ENCODE measurements at places on chromosomes 16 and 17.

DNA sequence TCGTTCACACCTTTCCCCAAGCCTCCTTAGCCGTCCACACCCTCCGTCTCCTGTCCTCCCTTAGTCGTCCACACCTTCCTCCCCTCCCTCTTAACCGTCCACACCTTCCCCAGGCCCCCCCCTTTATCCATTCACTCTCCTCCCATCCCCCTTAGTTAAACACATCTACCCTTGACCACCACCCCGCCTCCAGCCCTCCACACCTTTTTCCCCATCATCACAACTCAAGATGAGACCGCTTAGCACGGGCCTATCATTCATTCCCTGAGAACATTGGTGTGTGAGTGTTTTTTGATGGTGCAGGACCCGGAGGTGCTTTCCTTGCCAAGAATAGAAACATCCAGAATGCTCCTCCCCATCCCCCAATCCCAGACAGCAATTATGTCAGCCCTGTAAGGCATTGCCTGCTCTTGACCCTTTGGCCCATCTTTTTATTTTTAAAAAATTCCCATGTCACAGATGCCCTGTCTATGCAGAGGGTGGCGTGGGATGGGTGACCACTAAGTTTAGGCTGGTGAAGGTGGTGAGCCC lies 1.4 kb downstream of the TENT4B start:
- DNase-seq: no peak

GRCh38 chr17:5331506-5331905 lies 49.4 kb downstream of the RABEP1 start:
- no peak for DNase-seq

- DNase-seq: no peak
Observed at GRCh38 chr16:69773260-69773947, 11.3 kb downstream of the WWP2 start.

DNA sequence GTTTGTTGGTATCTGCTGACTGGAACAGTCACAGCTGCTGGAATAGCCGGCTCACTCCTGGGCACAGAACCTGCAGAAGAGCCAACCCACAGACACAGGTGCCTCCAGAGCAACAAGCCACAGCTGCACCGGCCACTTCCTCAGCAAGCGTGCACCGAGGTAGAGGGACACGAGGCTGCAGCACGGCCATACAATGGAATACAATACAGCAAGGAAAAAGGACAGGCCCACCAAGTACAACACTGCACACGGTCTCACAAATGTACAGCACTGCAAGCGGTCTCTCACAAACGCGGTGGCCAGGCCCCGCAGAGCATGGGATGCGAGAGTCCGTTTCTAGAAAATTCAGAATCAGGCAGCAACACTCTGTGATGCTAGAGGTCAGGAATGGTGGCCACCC lies 47.4 kb upstream of the PABPN1L start:
- DNase-seq: no peak

GRCh38 chr17:13562271-13562800 lies 39.4 kb downstream of the HS3ST3A1 start:
- no peak for DNase-seq

GRCh38 chr17:38751144-38751807 lies 1.3 kb upstream of the PSMB3 start:
- DNase-seq: no peak

- DNase-seq: no peak
Observed at GRCh38 chr16:62170642-62171041, 134.4 kb upstream of the CDH8 start.

DNA sequence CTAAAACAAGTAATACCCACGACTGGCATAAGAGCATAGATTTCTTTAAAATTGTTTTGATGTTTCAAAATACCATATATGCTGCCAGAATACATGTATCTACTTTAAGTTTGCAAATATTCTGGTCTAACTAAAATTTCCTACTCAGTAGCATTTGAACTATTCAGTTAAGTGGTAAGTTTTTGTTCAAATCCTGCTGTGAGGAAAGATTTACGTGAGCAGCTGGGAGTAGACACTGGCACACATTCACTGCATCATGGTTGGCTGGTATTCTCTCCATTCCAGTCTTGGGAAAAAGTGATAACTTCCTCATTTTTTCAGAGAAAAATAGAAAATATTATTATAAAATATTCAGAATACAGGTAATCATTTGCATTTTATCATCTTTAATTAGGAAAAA lies 133.6 kb downstream of the SKAP1 start:
- DNase-seq: no peak

GRCh38 chr17:77329741-77330531 lies 189.2 kb downstream of the SEC14L1 start:
- no peak for DNase-seq

- no peak for DNase-seq
Observed at GRCh38 chr16:60061396-60061795, 1327.3 kb upstream of the GOT2 start.

- DNase-seq: no peak
Observed at GRCh38 chr16:86392436-86393152, 117.7 kb upstream of the FOXF1 start.

- DNase-seq: no peak
Observed at GRCh38 chr16:16093628-16094332, 129.5 kb downstream of the ABCC6 start.

All from activated T-helper 1 cell treated with anti-CD3 and anti-CD28 coated beads, Interleukin-2, amount 50 U/mL, for 16 hours (primary cell).